ENCODE measurements at places on chromosomes 2 and 18.

DNA sequence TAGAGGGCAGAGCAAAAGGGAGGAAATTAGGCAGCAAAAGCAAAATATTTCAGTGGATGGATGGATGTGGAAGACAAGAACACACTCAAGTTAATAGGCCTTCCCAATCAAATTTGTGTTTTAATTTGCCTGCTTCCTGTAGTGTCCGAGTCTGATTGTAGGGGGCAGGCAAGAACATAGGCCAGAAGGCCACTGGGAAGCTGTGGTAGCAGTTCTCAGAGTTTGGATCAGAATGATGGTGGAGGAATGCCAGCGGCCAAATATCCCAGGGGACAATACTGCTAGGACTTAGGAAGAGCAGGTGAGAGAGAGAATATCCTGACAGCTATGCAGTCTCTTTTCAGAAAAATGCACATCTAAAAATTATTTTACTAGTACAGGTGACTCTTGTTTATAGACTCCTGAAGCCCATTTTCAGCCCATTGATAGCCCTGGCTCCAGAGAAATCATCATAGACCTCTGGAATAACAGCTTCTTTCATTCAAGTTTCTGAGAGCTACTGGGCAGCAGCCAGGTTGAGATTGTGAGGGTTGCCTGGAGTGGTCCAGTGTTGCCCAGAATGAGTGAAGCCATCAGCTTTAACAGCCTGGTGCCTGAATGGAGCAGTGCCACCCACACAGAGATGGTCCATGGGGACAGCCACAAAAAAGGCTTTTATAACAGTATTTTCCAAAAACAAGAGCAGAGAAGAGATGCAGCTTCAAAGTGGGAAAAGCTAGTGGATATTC is 19.1 kb upstream of the SERPINE2 start:
- DNase-seq = no peak

GRCh38 chr2:106292627-106293026 is 98.5 kb upstream of the UXS1 start:
- DNase-seq = no peak

GRCh38 chr18:27901424-27902226 is 275.3 kb downstream of the CDH2 start:
- DNase-seq = no peak

GRCh38 chr2:175880-176820 is 87.7 kb downstream of the SH3YL1 start:
- DNase-seq = peak; percentile 75

- DNase-seq = no peak
These were observed 56.7 kb downstream of the ABCB11 start for GRCh38 chr2:168974428-168974827.

GRCh38 chr18:32271672-32272208 is 81.9 kb downstream of the MEP1B start:
- peak; percentile 14 for DNase-seq

- DNase-seq = no peak
These were observed 4.6 kb downstream of the INHA start for GRCh38 chr2:219576505-219577388.

DNA sequence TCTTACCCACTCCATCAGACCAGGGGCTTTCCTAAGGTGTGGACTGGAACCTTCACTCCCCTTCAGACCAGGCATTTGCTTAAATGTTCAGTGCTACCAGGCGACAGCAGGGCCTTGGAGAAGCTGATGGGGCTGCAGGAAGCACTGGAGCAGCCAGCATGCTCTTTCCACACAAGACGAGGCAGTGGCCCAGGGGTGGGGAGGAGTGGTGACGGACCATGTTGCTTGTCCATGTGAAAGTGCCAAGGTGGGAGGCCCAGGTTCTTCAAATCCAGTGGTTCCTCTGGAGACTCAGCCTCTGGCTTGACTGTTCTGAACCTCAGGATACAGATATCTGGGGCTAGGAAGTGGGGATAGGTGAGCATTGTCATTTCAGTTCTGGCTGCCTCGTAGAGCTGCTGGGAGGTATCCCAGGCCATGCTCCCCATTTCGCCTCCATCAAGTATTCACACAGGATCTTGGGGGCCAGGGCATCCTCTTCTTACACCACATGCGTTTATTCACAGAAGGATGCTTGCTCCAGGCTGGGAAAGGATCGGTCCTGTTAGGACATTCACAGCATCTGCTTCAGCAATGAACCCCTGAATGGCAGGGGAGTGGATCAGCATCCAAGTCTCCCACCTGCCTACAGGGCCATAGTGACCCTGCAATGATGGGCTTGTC is 62.2 kb downstream of the SFXN5 start:
- no peak for DNase-seq

- DNase-seq = no peak
These were observed 47.1 kb downstream of the ANKMY1 start for GRCh38 chr2:240510513-240511210.

DNA sequence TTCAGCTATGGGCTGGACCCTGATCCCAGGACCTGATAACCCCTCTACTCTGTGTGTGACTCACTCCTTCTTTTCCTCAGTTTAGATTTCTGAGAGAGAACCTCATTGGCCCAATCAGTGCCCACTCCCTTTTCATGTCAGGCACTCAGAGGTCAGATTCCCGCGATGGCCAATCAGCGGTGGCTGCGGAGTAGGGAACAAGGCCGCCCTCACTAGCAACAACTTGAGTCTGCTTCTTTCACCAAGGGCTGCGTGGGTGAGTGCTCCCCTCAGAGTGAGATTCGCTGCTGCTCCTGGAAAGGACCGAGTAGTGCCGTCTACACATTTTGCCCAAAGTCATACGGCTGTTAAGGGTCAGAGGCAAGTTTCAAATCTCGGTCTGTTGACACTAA is 34.7 kb downstream of the NPPC start:
- no peak for DNase-seq

DNA sequence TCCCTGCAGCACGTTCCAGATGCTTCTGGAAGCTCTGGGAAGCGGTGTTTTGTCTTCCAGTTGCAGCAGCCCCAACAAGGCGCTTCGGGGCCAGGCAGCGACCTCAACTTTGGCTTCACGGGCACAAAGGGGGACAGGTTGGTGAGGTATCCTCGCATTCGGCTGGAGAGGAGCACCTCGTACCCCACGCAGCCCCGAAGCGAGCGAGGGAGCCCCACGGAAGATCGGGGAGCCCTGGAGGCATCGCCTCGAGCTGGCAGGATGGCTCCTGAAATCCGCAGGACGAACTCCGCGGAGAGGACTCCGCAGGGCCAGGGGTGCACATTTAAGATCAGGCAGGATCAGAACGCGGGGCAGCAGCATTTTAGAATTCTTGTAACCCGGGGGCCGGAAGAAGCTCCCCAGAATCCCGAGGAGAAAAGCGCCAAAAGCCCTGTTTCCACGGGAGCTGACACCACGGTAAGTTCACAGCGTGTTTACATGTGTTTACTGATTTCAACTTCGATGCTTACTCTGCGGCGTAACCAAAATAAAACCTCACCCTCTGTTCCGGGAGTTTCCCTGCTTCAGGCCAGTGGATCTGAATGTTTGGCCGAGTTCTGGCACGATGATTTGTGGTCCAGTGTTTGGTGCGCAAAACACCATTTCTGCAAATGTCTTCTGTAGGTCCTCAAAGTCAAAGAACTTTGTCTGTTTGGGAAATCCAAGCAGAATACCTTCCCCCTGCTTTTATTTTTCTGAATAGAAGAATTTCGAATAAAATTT is 212.5 kb downstream of the NEDD4L start:
- no peak for DNase-seq

DNA sequence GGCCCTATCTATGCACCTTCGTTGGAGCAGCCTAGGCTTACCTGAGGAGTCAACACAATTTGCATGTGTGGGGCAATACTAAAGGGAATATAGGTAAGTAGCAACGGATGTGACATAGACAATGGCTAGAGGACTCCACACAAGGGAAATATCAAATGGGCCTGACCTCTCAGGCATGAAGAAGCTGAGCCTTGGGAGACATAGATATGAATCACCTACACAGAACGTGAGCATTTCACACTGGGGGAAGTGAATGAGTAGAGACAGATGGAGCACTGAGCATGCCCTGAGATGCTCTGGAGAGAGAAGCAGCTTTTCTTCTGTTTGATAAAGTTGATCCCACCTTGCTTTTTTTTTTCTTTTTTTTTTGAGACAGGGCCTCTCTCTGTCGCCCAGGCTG is 97.9 kb downstream of the ATL2 start:
- DNase-seq = no peak

GRCh38 chr2:202269585-202269984 is 4.0 kb downstream of the NOP58 start:
- DNase-seq = peak; percentile 41

DNA sequence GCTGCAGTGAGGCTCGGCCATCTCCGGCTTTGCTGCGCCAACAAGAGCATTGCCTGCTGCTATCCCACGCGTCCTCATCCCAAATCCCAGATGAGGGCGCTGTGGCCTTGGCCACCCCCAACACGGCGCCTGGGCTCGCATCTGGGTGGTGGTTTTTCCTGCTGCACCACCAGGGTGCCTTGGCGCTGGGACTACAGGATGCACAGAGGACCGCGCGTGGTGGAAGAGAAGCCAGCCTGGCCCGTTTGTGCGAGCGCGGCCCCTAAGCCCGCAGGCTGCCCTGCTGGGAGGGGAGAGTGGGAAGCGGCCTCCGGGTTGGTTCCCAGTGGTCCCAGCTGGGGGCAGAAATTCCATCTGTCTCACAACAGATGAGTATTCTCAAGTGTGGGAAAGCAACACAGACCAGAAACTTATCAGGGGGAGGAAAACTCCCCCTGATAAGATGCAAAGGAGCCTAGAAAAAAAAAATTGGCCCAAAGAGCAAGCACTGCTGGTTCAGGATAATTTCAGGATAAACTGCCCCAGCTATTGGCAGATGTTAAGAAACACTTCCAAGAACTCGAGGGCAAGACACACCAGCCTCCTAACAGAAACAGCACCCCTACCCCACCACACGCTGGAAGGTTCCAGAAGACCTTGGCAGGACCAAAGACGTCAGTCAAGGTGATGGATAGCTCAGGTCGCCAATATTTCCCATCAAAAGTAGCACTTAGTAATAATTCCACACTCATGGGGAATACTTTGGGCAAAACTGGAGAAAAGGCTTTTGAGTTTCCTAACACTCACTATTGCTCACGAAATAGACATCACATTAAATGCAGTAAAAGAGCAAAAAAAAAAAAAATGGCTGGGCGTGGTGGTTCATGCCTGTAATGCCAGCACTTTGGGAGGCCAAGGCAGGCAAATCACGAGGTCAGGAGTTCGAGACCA is 152.1 kb downstream of the PXDN start:
- no peak for DNase-seq

GRCh38 chr2:180583441-180584140 is 396.8 kb upstream of the UBE2E3 start:
- DNase-seq = no peak

DNA sequence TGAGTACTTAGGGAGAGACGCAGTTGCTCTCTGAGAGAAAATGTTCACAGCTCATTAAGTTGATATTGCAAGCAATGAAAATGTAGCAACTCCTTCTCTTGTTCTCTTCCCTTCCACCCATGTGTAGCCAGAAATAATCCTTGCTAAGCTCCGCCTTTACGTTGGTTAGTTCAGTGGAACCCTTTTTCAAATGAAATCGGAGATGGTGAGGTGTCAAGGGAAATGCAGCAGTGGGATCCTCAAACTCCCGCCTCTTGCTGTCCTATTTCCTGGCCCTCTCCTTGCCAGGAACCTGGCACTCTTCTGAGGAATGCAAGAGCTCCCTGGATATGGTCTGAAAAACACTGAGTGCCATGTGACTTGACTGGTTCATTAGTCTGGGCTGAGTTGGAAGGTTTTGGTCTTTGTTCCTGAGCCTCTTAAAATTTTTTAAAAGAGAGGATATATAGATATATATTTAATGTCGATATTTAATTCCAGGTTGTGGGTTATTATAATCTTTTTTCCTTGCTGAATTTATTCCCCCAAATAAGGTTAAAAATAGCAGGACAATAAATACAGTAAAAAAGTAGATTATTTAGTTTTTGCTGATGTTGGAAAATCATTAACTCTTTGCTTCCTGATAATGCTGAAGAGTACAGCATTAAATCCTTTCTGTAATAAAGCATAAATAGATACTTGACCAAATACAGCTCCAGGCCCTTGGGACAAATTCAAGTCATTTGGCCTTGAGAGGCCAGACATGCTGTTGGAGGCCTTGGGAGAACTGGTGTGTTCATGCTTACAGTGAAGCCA is 116.2 kb downstream of the EML6 start:
- no peak for DNase-seq

- DNase-seq = no peak
These were observed 328.2 kb upstream of the CDH7 start for GRCh38 chr18:65422544-65423136.

DNA sequence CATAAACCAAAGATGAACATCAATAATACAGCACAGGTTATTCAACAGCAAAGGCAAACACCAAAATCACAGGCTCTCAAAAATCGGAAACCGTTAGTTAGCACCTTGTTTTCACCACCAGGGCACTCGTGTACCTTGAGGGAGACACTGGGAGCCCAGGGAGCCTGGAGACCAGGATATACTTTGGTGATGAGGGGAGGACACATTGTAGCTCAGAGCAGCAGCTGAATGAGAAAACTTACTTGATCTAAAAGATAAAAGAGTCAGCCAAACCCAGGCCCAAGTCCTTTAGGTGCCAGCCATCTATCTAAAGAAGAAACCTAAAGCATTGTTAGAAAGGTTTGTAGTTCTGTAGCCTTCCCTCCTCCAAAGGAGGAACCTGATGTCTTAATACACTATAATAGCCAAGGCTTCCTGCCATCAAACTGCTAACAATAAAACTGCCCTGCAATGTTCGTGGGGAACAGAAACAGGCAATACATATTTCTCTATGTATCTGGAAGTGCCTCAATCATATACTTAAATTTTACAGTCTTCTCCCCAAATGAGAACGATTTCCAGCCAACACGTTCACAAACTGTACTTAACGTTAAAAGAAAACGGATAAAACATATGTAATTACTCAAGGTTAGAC is 19.3 kb downstream of the BCL11A start:
- no peak for DNase-seq
